ENCODE measurements at places on chromosomes 6 and 20.

- no peak for DNase-seq
These were observed 261.1 kb downstream of the FNDC1 start for GRCh38 chr6:159430323-159430722.

GRCh38 chr6:157570752-157571151, 189.8 kb downstream of the ZDHHC14 start:
- DNase-seq, result no peak

- no peak for DNase-seq
These were observed 141.6 kb upstream of the AKAP12 start for GRCh38 chr6:151098166-151098565.

- DNase-seq, result no peak
These were observed 100.1 kb downstream of the MYB start for GRCh38 chr6:135281227-135281626.

DNA sequence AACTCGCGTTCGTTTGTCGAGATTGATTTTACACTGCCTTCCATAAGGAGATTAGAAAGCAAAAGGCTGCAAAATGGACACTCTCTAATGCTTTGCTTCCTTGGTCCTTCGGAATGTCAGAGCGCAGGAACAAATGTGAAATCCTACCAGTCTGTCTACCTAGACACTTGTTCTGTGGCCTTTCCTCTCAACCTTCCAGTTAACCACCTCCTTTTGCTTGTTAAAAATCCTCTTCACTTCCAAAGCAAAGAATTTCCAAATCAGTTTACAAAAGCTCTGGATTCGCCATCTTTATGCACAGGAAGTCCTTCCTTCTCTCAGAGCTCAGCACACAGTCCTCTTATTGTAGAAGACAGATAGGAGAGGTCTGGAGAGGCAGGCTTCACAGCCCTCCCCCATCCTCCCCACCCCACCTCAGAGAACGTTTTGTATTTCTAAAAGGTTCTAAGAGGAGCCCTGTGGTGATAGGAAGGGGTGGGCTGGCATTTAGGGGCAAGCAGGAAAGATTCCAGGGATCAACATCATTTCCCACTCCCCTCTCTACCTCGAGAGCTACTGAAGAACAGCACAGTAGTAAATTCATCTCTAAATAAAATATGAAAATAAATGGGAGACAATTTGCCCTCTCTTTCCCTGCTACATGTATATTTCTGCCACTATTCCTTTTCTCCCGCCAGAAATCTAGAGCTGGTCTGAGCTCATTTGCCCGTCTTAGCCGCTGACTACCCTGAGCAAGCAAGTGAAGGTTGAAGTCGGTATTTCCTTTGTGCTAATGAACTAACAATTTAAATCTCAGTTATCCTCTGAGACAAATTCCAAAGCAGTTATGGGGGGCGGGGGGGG, 18.9 kb downstream of the TFAP2A start:
- DNase-seq, result no peak

DNA sequence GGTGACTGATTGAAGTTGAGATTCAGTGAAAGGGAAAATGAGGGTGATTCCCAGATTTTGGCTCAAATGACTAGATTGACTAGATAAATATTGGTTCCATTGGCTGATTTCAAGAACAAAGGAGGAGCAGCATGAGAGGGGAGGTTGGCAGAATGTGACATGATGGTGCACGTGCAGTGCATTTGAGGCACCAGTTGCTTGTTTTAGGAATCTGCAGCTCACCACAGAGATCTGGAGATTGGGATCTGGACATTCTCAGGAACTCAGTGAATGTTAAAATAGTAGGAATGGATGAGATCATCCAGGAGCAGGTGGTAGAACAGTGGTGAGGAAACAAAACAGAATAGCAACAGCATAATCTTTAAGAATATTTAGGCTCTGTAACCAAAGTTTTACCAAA, 496.3 kb downstream of the DHX35 start:
- no peak for DNase-seq

GRCh38 chr6:1473166-1473565, 83.8 kb downstream of the FOXF2 start:
- no peak for DNase-seq

GRCh38 chr20:48683467-48684175, 144.2 kb downstream of the PREX1 start:
- DNase-seq, result no peak

GRCh38 chr6:169236988-169237387, 16.7 kb downstream of the THBS2 start:
- DNase-seq, result no peak

- no peak for DNase-seq
These were observed 41.0 kb upstream of the EMILIN3 start for GRCh38 chr20:41407607-41408006.

- no peak for DNase-seq
These were observed 12.5 kb downstream of the VSTM2L start for GRCh38 chr20:37915434-37915787.

DNA sequence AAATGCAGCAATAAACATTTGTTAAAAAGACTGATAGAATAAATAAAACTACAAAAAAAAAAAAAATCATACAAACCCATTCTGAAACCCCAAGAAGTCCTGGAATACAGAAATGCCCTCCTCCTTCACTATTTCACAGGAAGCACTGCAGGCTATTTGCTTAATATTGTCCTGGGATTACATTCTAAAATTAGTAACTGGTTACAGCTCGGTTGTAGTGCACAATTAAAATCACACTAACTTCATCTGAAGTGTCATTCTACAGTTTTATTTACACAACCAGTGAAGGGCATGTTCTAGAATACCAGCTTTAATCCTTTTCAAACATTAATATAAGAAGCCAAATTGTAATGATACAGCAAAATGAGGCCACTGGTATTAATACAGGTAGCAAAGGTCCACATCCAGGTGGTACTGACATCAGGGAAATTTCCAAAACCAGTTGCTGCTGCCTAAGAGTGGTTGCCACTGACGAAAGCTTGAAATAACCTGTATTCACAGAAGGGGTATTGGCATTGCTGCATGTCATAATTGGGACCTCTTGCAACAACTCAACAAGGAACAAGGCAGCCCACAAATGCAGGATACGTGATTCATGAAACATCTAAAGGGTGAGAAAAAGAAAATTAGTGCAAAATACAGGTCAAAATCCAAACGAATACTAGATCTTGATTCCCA, 26.9 kb downstream of the AKIRIN2 start:
- DNase-seq, result no peak

DNA sequence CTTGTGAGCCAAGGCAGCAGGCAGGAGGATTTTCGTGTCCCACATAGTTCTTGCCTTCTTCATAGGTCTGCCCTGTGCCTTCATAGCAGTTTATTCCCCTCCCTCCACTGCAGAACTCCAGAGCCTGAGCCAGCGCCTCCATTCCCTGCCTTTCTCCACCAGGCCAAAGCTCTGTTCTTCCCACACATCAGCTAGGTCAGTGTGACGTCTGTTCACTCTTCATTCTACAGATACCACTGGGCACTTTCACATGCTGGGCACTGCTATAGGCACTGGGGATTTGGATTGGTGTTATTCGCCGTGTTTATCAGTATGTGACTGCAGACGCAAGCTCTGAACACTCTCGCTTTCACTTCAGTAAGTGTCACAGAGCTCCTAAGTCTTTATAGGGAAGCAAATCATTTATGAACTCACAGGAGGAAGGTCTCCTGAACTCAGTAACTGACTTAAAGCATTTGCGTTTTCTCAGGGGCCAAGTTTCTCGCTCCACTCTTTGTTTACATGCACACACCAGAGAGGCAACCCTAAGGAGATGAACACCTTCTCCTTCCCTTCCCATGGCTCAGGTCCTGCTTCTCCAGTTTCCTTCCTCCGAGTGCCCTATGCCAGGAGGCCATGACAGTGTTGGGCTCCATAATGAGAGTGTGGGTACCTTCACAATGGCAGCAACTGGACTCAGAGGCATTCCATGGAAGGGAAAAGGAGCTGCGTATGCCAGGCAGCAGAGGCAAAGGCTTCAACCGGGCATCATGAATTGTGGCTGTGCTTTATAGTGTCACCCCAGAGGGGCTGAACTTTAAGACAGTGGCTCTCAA, 6.3 kb upstream of the APMAP start:
- no peak for DNase-seq

DNA sequence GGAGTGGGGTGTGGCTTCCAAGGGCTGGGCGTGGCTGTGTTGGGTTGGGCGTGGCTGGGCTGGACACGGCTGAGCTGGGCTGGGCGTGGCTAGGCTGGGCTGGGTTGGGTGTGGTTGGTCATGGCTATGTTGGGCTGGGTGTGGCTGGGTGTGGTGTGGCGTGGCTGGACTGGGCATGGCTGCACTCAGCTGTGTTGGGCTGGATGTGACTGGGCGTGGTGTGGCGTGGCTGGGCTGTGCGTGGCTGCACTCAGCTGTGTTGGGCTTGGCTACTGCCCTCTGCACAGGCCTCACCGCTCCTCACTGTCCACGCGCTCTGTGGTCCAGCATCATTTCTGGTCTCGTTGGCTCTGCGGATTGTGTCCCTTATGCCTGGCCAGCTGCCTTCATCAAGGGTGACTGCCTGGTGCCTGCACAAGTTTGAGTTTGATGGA, 43.5 kb upstream of the SLCO4A1 start:
- DNase-seq, result peak; percentile 38

GRCh38 chr6:150891888-150892485, 26.5 kb downstream of the MTHFD1L start:
- peak; percentile 62 for DNase-seq

DNA sequence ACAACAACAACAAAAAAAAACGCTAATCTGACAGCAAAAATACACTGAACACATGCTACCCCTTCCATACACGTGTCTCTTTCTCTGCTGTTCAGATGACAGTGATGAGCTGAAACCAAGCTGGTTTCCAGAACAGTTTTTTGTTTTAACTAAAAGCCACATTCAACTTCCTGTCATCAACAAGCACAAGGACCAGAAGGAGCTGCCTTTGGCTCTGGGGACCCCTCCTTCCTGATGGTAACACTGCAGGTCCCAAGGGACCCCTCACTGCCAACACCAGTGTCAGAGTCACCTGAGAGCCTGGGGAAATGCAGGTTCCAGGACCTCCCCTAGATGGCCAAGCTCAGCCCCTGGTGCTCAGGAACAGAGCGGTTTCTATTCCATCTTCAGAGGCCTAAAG, 6.0 kb downstream of the CST7 start:
- no peak for DNase-seq

- no peak for DNase-seq
These were observed 1.1 kb upstream of the PHACTR1 start for GRCh38 chr6:12715437-12715836.

DNA sequence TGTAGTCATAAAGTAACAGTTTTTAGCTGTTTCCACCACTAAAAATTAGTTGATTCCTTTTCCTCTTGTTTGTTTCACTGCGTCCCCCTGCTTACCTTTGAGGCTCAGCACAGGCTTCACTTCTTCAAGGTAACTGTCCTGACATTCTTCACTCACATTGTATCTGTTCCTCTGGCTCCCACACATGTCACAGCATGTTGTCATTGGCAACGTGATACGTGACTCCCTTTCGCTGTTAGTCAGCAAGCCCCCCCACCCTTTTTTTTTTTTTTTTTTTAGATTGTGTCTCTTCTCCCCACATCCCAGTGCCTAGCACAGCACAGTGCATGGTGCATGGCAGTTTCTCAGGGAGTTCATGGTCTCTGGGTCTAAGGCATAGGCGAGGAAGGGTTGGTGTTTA, 13.3 kb downstream of the VAPB start:
- DNase-seq, result no peak

DNA sequence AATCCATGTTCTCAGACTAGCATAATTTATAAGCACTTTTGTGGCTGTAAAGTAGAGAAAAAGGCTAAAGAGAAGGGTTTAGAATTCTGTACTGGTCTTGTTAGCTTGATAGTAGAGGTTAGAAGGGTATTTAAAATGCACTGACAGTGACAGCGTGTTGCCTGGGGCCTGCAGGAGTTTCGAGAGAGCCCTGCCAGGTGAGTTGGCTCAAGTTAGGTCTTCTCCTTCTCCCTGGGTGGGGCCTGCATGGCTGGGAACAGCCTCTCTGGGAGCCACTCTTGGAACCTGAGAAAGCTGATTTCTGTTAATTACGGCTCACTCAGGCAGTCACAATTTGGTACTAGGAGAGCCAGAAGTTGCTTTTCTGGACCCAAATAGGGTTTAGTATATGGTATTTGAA, 103.7 kb downstream of the ARID1B start:
- DNase-seq, result no peak

DNA sequence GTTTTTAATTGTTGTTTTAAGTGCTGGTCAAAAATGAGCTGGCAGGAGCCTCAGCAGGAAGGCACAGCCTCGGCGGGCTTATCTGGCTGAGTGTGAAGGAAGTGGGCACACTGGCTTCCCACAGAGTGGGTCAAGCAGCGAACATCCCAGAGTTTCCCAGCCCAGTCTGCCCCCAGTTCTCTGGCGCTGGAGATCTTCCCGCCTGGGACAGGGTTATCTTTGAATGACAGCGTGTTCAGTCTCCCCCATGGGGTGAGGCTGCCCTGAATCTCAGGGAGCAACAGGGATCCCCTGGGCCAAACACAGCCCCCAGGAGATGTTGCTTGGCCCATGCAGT, 122.2 kb upstream of the PTPN1 start:
- DNase-seq, result no peak

DNA sequence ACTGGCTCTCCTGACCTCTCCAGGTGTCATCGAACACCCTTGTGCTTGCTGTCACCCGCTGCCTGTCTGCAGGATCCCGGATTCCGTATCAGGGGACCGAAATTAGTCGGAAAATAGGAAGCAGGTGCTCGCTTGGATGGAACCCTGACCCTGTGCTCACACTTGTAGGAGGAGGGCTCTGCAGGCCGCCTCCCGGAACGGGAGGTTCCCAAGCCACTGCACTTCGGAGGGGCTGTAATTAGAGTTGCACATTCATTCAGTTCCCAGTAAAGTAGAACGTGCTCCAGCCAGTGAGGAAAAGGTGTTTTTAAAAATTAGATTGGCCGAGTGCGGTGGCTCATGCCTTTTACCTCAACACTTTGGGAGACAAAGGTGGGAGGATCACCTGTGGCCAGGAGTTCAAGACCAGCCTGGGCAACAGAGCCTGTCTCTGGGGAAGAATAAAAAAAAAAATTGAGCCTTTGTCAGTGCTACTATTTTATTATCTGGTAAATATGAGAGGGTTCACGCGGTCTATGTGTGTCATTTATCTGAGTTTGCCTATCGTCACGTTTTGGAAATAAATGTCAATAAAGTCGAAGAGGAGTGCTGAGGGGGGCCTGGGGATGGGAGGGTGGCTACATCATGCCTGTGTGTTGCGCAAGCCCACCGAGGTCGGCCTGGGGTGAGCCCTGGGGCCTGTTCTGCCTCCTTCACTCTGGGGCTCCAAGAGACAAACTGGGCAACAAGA, 1.5 kb upstream of the GMEB2 start:
- peak; percentile 72 for DNase-seq

DNA sequence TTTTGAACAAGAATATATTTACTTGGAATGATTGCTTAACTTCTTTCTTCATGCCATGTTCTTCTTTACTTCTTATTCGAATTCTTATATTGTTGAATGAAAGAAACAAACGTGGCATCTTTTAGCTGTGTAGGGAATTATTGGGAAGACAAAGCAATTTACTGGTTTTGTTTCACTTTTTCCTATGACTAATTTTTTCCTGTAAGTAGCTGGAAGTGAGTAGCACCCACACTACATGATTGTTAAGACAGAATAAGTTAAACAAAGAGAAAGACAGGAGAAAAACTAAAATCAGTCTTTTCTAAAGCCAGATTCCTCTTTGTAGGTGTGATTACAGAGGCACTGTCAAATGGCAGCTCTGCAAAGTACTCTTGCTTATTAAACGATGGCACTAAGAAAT, 593.4 kb downstream of the EYS start:
- DNase-seq, result no peak

- no peak for DNase-seq
These were observed 150.8 kb upstream of the AKAP12 start for GRCh38 chr6:151088963-151089362.

- DNase-seq, result no peak
These were observed 345.4 kb downstream of the CD109 start for GRCh38 chr6:74041420-74041819.
